ELR (cell line): ENCODE measurements at places on chromosomes 5 and 9.

DNA sequence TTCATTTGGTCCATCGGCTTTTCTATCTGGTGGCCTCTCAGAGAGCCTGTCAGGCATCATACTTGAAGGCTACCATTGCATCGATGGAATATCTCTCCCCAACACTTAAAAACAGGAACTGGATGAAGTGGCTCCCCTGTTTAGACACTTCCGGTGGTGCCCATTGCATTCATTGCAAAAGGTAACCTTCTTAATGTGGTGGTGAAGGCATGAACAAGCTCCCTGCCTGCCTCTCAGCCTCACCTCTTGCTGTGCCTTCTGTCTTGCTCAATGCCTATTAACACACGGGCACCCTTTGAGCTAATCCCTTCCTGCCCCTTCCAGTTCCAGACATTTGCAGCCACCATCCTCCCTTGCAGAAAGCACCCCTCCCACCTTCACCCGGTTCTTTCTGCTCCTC is 233.1 kb upstream of the MSX2 start:
- no peak for DNase-seq

- DNase-seq: no peak
These were observed 370.3 kb downstream of the NNT start for GRCh38 chr5:43973318-43973717.

DNA sequence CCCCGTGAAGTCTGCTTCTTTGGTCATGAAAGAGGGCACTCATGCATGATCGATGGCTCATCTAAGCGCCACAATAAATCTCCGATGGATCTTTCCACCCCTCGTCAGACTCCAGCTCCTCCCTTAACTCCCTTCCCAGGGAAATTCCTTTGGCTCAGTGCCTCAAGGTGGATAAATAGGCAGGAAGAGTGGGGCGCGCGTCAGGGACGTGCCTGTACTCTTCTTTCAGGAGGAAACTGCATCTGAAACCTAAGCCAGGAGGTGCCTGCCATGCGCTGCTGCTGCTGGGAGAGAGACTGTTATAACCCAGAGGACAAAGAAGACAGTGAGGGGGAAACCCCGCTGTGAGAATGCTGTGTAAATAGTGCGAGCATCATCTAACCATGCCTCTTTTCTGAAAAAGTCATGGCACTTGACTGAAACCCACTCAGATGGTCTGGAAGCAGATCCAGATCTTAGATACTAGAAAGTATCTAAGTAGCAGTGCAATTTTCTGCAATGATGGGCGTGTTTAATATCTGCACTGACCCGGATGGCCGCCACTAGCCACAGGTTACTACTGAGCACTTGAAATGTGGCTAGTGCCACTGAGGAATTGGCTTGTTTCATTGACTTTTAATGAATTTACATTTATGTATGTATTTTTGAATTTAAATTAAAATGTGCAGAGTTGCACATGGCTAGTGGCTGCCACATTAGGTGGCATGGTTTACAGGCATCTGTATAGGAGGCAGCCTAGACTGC is 120.3 kb upstream of the BASP1 start:
- DNase-seq: no peak

DNA sequence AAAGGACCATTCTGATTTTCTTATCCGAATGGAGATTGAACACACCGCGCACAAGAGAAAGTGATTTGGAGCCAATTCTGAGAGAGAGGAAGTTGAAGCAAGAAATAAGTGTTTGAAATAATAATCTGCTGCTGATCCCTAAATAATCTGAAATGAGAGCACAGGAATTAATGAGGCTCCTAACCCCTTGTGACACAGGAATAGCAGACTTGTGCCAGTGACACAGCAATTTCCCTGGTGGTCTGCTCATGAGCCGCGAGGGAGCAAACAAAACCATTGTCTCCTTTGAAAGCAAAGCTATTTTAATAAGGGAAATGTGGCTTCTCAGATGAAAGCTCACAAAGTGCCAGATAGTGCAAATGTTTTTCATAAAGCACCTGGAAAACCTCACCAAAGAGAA is 936.1 kb upstream of the WWC1 start:
- DNase-seq: no peak

GRCh38 chr5:14476786-14477435 is 104.7 kb upstream of the OTULINL start:
- peak; percentile 91 for DNase-seq

GRCh38 chr9:98189412-98189811 is 3.0 kb downstream of the CORO2A start:
- no peak for DNase-seq

DNA sequence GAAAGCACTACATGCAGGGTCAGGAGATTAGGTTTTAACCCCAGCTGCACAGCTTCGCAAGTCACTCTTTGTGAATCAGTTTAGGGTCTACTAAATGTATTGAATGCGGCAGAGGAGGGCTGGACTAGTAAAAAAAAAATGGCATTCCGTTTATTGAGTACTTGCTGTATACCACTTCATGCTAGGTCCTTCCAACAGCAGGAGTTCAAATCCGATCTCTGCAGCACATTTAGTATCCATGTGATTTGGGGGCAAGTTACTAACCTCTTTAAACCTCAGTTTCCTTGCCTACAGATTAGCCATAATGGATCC is 204.4 kb downstream of the SNCAIP start:
- no peak for DNase-seq

GRCh38 chr9:18352711-18353110 is 121.2 kb upstream of the ADAMTSL1 start:
- DNase-seq: no peak

DNA sequence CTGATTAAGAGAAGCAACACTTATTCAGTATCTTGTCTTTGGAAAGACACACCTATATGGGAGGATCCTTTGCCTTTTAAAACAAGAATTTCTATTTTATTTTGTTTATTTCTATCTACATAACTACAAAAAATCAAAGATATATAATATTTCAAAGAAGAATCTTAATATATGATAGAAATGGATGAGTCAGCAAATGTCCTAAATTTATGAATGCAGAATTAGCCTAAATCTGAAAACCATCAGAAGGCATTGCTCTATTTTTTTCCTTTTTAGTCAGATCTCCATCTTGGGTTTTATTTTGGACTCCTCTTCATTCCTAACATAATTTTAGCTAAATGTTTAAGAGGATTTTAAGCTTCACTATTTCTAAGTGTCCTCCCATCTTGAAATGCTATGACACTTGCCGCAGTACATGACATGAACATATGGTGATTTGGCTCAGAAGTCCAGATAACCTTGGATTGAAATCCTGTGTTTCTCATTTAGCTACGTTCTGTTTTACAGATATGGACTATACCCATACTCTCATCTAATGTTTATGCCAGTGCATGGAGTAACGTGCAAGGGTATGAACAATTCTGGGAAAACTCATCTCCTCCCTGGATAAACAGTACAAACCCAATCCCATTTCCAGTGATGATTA is 1322.8 kb upstream of the DMAC1 start:
- no peak for DNase-seq

DNA sequence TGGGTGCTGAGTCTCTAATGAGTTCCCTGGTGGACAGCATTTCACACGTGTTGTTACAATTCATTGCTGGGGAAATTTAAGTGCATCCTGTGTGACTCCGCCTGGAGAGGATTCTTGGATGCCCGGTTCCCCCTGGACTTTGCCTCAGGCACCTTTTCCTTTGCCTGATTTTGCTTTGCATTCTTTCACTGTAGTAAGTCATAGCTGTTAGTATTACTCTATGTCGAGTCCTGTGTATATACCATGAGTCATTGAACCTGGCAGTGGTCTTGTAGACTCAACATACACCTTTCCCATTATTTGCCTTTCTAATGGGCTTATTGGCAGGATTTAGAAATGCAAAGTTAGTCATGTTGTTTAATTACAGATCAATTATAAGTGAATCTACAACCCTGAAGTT is 81.9 kb upstream of the DHFR start:
- DNase-seq: peak; percentile 92

DNA sequence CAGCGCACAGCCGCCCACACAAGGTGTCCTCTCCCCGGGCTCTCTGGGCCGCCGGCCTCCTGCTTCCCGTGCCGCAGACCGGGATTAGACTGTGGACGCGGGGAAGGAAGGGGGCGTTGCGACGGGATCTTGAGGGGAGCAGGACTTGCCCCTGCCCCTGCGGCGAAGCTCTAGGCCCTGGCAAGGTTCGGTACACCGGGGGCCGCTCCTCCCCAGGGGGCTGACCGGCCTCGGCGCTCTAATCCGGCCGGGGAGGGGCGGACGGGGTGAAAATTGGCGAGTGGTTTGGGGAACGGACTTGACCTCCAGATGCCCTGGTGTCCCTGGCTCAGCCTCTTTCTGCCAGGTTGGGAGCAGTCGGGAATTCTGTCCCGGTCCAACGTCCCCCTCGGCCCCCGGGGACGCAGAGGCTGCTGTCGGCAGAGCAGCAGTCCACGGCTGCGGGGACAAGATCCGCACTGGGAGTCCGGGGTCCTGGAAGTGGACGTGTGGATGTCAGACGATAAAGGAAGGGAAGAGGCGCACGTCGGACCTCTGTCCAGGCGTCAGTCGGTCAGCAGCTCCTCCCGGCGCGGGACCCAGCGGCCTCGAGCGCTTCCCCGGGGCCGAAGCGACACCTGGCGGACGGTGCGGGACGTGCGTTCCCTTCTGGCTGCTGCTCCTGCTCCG is 1.9 kb upstream of the CNTFR start:
- DNase-seq: peak; percentile 81

- DNase-seq: no peak
These were observed 2.5 kb downstream of the MACROH2A1 start for GRCh38 chr5:135396459-135397055.

- no peak for DNase-seq
These were observed 2.0 kb downstream of the OGN start for GRCh38 chr9:92402360-92402759.

- DNase-seq: no peak
These were observed 2141.6 kb upstream of the C9orf72 start for GRCh38 chr9:29714860-29715259.

DNA sequence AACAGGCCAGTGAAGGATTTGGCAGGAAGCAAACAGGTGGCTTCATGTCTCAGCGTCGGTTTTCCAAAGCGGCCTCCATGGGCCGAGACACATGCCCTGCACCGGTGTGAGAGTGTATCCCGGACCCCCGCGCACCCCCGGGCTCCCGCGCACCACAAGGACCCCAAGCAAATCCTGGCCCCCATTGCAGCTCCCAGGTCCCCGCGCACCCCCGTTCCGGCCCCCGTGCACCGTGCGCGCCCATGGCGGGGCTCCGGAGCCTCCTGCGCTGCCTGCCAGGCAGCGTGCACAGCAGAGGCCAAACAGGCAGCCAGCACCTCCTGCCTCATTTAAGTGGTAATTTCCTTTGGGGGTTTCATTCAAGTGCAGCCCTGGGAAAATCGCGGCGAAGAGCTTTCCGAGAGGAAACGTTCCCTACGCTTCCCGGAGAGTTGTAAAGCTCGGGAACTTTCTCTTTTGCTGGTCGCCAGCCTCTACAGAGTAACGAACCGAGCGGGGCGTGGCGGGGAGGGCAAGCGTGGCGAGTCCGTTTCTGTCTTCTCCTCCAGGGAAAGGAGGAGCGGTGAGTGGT is 145.5 kb upstream of the SLC24A2 start:
- peak; percentile 7 for DNase-seq
